Hematopoietic multipotent progenitor cell treated with erythropoietin and hydrocortisone succinate and interleukin-3 and kit ligand, for 6 days (in vitro differentiated cells): ENCODE measurements at places on chromosomes 3 and 15.

DNA sequence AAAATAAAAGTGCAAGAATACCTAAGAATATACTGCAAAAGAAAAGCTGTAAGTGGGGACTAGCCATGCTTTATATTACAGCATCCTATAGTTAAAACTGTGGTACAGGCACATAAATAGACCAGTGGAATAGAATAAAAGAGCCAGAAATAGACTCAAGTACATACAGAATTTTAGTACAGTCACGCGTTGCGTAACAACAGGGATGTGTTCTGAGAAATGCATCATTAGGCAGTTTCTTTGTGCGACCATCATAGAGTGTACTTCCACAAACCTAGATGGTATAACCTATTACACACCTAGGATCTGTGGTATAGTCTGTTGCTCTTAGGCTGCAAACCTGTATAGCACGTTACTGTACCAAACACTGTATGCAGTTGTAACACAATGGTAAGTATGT lies 61.8 kb downstream of the PCCB start:
- DNase-seq = peak; percentile 13

DNA sequence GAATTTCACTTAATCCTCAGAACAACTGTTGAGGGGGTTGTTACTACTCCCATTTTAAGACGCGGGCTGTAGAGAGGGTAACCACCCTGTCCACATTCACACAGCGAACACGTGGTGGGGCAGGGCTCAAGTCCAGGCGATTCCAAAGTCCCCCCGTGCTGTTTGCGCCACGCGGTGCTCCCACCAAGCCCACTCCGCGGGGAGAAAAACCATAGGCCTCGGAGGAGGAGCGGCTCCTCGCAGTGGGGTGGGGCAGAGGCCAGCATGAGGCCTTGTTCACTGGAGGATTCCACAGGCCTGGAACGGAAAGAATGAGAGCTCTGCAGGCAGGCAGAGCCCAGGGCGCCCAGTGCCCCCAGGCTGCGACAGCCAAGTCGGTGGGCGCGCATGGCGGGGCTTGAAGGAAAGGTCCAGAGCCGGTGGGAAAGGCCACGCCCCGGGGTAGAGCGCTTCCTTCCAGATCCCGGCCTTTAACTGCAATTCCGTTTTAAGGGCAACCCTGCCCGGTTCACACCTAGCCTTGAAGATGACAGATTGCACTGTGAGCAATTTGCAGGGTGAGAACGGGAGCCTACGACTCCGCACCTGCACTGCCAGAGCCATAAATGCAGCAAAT lies 161.8 kb upstream of the TBL1XR1 start:
- DNase-seq = peak; percentile 55

DNA sequence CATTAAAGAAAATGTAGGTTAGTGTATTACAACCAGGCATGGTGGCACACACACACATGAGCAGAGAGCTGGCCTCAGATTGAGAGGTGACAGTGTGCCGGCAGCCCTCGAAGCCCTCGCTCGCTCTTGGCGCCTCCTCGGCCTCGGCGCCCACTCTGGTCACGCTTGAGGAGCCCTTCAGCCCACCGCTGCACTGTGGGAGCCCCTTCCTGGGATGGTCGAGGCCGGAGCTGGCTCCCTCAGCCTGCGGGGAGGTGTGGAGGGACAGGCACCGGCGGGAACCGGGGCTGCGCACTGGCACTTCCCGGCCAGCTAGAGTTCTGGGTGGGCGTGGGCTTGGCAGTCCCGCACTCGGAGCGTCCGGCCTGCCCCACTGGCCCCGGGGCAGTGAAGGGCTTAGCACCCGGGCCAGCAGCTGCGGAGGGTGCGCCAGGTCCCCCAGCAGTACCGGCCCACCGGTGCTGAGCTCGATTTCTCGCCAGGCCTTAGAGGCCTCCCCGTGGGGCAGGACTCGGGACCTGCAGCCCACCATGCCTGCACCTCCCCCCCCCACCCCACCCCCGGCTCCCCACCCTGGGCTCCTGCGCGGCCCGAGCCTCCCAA lies 80.4 kb upstream of the TMEM158 start:
- DNase-seq = no peak

GRCh38 chr3:13894096-13894806 lies 14.4 kb upstream of the WNT7A start:
- DNase-seq = no peak

DNA sequence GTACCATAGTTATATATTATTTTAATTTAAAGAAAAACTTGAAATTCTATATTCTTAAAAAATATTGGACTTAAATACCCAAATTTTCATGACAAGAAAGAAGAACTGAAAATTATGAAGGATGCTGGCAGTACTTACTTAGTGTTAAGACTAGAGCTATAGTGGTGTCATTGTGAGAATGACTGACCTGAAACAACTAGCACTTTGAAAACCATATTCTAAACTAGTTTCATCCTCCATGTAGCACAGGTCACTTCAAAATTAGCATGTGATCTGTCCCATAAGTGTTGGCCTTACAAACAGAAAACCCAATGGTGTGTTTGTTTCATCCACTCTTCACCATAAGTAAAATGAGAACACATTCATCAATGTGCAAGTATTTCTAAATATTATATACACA lies 208.6 kb downstream of the ZIC4 start:
- no peak for DNase-seq

- no peak for DNase-seq
Measured at GRCh38 chr15:66184936-66185790, 68.4 kb downstream of the MEGF11 start.

DNA sequence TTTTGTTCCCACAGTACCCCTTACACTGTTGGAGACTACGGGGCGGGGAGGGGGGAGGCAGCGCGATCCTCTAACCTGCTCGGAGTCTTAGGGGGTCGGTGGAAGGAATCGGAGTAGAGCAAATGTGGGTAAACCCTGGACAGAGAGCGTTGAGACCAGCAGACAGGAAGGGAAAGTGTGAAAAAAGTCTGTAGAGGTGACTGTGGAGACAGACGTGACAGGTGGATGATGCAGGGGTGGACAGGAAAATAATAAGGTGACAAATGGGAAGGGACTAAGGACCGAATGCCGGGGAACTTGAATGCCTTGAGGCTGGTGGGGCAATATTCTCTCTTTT lies 424 bp downstream of the EAF2 start:
- DNase-seq = peak; percentile 38

GRCh38 chr3:146507331-146508120 lies 36.9 kb downstream of the PLSCR1 start:
- DNase-seq = no peak

GRCh38 chr3:169551646-169552045 lies 111.9 kb downstream of the MECOM start:
- DNase-seq = no peak

DNA sequence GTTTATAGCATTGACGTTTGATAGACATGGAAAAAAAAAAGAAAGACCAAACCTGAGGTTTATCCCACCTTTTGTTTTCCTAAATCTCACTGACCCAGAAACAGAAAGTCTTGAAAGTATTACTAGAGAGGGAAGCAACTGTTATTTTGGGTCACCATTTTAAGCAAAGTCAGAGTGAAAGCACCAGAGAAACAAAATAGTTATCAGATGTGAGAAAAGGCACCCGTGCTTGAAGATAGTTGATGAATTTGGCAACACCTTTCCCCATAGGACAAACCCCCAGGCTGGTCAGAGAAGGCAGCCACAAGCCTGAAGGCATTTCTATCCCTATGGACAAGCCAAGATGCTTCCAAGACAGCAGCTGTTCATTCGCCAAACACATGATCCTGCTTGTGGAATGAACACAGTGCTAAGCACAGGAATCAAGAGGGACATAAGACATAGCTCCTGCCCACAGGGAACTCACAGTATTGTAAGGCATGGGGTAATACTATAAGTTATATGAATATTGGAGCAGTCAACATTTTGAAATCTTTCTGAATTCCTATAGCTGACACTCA lies 170.9 kb downstream of the ERC2 start:
- DNase-seq = no peak

GRCh38 chr3:53030619-53031449 lies 15.0 kb downstream of the SFMBT1 start:
- no peak for DNase-seq

GRCh38 chr3:82957696-82958095 lies 1196.3 kb upstream of the GBE1 start:
- no peak for DNase-seq

GRCh38 chr15:76327191-76328105 lies 9.1 kb upstream of the ISL2 start:
- DNase-seq = no peak

GRCh38 chr3:72009851-72010443 lies 225.0 kb upstream of the PROK2 start:
- DNase-seq = peak; percentile 13

GRCh38 chr3:66495668-66496045 lies 5.2 kb downstream of the LRIG1 start:
- no peak for DNase-seq

DNA sequence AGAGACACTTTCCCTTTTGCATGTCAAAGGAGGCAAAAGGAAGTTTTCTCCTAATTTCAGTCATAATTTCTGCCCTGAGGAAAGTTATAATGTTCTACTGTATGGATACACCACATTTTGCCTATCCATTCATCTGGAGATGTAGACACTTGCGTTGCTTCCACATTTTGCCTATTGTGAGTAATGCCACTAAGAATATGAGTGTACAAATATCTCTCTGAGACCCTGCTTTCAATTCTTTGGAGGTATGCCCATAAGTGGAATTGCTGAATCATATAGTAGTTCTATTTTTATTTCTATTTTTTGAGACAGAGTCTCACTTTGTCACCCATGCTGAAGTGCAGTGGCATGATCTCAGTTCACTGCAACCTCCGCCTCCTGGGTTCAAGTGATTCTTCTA lies 3.6 kb upstream of the CD276 start:
- no peak for DNase-seq

DNA sequence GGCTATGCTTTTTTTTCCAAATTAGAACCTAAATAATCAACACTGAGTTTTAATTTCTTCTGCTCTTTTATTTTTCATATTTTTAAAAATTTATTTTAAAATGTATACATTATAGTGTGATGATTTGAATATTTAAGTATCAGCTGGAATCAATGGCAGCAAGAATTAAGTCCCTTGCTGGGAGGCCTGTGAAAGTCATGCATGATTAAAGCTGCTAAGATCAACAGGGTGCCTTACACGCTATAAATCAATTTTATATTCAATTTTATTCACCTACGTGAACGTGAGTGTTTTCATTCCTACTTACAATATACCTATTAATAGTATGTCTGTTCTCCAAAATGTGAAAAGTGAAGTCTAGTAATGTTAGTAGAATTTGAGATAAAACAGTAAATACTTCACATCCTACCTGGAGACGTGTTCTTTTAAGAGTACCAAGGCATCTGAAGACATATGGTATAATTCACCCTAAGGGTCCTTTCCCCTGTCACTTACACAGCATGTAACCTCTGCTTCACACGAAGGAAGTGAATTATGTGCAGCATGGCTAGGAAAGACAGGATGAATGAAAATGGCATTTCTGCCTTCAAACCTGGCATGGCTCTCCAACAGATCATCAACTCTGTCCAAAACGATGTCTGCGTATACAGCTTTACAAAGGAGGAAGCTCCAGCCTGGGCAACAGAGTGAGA lies 640.4 kb upstream of the ROBO1 start:
- DNase-seq = no peak

DNA sequence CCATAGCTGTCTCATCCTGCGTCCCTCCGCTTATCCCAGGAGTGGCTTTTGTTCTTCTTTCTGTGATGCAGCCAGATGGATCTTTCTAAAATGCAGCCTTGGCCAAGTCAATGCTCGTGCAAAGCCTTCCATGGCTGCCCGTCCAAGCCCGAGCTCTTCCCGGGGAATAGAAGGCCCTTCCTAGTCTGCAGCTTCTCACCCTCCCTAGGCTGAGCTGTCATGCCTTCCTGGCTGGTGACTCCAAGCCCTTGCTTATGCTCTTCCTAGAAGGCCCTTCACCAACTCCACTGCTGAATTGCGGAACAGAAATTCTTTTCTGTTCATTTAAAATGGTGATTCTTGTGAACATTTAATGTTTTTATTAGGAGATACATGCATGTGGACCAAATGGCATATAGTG lies 95.9 kb downstream of the SMAD6 start:
- DNase-seq = no peak

DNA sequence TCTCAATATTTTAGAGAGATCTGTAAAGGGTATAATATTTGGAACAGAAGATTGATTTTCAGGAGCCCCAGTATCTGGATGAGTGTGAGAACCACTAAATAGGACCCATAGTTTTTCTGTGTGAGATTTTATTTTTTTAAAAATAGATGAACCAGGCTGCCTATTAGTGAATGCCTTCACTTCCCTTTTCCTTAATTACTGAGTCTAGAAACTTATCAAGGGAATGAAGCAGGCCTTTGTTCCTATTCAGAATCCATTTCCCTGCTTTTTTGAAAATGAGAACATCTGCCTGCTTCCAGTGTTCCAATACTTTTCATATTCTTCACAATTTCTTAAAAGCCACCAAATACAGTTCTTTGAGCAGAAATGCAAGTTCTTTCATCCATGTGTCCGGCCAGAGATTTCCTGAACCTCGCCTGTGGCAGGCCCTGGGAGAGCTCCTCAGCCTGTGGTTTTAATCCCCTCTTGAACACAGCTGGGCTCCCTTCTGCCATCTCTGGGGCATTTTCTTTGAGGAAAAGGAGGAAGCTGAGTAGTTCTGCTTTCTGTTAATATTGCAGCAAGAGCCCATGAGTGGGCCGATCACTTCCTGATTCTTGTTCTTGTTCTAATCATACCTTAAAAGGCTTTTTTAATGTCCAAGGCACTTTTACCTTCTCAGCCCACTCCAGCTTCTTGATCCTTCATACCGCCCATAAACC lies 4.7 kb downstream of the EHD4 start:
- peak; percentile 78 for DNase-seq

- no peak for DNase-seq
Measured at GRCh38 chr15:65248511-65249255, 37.4 kb upstream of the CILP start.

- peak; percentile 67 for DNase-seq
Measured at GRCh38 chr3:160038862-160039562, 50.4 kb downstream of the IL12A start.

DNA sequence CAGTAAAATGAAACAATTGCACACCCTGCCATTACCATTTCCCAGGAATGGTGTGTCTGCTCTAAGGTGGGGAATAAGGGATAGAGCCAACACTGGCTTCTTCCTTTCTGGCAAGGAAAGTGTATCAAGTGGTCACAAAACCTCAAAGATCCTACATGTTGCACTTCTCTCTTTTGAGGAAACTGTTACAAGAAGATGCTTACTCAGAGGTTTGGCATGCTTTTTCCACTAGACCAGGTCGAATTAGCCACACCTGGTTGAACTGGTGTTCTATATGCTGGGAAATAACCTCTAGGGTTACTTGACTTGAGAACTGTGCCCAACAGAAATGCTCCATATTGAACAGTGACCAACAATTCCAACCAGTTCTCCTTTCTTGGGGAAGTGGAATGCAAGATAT lies 102.9 kb downstream of the LRRN1 start:
- no peak for DNase-seq

DNA sequence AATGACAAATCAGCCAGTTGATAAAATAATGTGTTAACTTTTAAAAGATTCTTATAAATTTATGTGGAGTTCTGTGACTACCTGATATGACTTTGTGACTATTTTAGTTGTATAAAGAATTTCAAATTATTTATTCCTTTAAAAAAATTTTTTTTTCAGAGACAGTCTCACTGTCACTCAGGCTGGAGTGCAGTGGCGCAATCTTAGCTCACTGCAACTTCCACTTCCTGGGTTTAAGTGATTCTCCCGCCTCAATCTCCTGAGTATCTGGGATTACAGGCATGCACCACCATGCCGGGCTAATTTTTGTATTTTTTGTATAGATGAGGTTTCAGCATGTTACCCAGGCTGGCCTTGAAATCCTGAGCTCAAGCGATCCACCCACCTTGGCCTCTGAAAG lies 48.5 kb downstream of the MBNL1 start:
- DNase-seq = no peak
